ENCODE measurements at places on chromosomes 3 and 15. TPM values are rescaled to one million over a fixed set of nuclear protein-coding genes. Genes with fewer than 3 reads are reported as not detected.

Gene TUSC7
- total RNA-seq = not detected

Gene CHAC1
- total RNA-seq = 61.1 TPM

Gene POMGNT2
- 7.8 TPM for total RNA-seq

- no peak for DNase-seq
Observed at GRCh38 chr15:22810033-22810852, 23.8 kb downstream of the NIPA1 start.

GRCh38 chr15:71251584-71252043, 136.3 kb downstream of the THSD4 start:
- no peak for DNase-seq

DNA sequence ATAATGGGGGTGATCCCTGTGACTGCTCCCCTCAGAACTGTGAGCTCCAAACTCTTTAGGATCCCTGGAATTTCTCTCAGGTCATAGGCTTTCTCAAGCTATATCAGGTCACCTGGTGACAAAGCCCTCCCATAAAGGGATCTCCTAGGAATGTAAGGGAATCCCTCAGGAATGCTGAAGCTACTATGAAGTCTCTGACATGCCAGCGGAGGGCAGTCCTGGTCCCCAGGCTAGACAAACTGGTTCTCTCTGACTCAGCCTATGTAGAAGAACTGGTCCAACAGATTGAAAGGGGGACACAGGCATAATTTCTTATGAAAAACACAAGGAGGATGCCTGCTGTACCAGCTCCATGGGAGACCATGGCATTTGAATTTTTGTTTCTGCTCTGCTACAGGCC, 6.7 kb downstream of the LPCAT4 start:
- no peak for DNase-seq

GRCh38 chr3:77686560-77686959, 646.7 kb downstream of the ROBO2 start:
- no peak for DNase-seq

DNA sequence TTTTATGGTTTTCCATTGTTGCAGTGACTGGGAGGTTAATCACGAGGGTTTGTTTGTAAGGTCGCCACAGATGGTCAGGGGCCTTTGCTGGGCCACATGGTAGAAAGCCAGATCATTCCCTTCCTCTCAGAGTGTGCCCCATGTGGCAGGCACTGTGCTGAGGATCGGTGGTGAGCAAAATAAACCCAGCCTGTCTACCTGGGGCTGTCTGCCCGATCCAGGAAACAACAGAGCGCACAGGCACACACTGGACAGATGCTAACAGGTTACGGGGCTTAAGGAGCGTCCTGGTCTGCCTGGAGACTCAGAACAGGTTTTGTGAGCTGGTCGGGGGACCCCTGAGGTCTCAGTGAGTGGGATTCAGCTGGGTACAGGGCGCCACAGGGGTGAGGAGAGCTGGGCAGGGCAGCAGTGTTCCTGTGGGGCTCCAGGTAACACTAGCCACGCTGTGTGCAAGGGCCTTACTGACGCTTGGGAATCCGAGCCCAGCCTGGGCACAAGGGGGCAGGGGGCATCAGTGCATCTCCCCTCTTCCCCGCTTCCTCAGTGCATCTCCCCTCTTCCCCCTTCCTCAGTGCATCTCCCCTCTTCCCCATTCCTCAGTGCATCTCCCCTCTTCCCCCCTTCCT, 136.4 kb downstream of the DNAJB8 start:
- no peak for DNase-seq

GRCh38 chr15:74809242-74809641, 3.4 kb upstream of the LMAN1L start:
- DNase-seq = no peak

GRCh38 chr15:74763416-74763815, 14.8 kb downstream of the CYP1A2 start:
- DNase-seq = no peak

DNA sequence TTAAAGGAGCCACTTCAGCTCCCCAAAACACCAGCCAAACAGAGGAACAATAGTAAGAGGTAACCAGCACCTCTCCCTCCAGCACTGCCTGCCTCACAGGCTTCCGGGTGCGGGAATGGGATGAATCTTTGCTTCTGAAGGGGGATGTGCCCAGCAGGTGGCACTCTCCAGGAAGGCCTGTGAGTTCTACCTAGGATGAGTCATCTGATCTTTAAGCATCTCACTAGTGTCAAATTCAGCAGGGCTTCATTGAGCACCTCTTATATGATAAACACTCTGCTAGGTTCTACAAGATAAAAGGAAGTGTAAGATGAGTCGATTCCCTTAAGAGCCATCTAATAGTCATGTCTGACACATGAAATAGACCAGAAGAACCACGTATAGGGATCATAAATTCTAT, 237.4 kb upstream of the UMPS start:
- DNase-seq = peak; percentile 23

- no peak for DNase-seq
Observed at GRCh38 chr3:62164746-62165145, 208.6 kb downstream of the FEZF2 start.

GRCh38 chr15:41124058-41124457, 8.0 kb upstream of the INO80 start:
- no peak for DNase-seq

DNA sequence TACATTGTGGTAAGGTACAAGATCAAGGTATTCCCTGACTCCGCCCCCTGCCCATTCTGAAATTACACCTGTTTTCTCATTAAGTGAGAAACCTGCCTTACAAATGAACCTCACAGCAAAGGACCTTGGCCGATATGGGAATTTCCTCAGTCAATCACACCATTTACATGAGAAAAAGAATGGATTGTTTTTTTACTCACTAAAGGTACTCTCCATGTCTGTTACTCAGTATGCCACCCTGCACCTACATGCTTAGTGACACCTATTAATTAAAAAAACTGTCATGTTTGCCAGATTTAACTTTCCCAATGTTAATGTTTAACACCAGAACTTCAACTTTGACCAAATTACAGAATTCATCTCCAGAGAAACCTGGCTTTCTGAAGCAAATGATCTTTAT, 62.0 kb downstream of the ESYT3 start:
- no peak for DNase-seq

DNA sequence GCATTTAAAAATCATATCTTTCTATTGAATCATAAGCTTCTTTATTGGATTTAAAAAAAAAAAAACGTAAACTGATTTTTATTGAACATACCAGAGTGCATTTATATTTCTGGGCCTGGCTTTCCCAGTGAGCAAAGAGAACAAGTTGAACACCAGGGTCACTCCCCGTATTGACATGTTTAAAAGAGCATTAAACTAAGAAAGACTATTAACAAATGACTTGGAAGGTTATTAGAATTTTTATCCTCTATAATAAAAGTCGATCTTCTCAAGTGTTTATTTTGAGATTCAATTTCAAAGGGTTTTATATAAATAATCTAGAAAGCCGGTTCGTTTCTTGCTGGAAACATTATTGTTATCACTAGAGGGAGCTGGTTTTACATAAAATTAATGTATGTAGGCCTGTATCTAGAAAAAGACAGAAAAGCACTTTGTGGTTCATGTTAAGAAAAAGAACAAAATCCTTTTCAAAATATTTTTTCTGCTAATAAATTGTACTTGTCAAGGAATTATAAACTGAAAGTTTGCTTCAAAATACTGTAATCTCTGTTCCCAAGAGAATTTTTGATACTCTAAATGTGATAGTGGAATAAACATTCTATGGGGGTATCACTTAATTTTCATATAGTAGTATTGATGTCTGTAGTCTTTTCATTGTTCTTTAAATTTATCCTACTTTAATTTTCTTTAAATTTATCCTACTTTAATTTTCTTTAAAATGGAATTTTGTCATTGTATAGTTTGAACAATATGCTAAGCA, 321.8 kb upstream of the MME start:
- no peak for DNase-seq

DNA sequence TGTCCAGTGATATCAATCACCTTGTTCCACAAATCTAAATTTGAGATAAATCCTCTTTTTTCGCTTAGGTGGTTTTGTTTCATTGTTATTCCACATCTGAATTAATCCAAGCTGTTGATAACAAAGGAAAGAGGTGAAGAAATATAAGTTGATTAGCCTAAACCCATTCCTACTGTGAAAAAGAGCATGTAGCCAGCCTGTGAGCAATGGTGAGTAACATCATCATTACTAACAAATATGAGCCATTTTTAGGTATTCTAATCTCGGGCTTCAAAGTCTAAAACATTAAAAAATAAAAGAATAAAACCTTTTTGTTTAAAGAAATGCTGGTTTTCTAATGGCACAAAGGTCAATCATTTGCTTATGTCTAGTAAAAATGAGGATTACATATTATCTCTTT, 52.1 kb upstream of the P3H2 start:
- no peak for DNase-seq

GRCh38 chr3:46477756-46478155, 13.1 kb upstream of the LTF start:
- no peak for DNase-seq

DNA sequence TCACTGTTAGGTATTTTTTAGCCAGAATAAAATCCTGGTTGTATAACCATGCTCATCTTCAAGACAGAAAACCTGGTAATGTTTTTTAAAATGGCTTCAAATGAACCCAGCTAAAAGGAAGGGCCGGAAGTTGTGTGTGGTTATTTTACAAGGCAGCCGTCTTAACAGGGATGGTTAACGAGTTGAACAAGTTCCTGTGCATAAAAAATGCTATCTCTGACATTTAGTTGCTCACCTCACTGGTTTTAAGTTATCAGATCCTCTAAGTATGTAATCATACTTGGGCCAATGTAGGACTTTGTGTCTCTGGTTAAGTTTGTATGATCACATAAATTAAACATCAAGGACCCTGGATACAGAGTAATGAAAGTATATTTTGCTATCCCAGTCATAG, 2.1 kb downstream of the ATP11B start:
- DNase-seq = no peak

DNA sequence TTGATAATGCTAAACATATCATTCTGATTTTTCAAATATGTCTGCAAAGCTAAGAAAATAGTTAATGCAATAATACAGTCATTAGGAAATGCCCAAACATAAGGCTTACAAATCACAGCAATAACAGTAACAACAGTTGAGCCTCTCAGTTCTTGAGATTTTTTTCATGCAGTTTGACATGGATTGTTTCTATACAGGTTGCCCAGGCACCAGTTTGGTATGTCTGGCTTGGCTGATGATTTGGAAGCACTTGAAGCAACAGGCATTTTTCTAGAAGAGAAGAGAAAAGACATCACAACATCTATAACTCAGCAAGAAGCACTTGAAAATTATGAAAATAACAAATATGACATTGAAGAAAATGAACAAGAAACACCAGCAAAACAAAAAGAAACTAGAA, 78.7 kb upstream of the COL6A5 start:
- no peak for DNase-seq

- no peak for DNase-seq
Observed at GRCh38 chr3:168991803-168992202, 671.7 kb downstream of the MECOM start.

- no peak for DNase-seq
Observed at GRCh38 chr3:15462451-15462850, 35.1 kb downstream of the EAF1 start.

- no peak for DNase-seq
Observed at GRCh38 chr3:165883863-165884478, 46.7 kb upstream of the BCHE start.

DNA sequence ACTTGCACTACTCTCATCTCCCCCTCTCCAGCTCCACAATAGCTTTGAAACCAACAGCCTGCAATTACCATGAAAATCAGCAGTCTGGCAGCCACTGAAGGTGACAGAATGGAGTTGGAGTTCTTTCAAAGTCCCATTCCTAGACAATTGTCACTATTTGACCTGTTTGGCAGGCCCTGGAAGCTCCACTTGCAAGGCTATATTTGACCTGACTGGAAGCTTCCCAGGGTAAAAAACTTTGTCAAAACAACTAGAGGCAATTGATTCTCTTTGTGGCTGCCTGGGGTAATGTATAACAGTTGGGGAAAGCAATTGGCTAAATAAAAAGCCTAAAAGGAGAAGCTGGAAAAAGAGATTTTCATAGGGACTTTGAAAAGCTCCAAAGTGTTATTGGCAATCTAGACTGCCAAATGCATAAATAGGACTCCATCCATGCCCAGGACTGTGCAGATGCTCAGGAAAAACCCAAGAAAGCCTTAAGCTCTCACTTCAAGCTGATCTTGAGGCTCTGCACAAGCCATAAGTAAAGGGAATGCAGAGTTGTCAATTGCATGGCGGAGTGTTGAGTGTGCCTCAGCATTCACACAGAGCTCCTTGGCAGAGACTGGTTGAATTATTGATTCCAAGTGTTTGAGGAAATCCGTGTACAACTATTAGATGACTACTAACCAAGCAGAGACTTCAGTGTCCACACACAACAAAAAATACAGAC, 18.3 kb downstream of the GREM1 start:
- no peak for DNase-seq

- no peak for DNase-seq
Observed at GRCh38 chr15:66876421-66876730, 174.3 kb downstream of the SMAD6 start.

- DNase-seq = no peak
Observed at GRCh38 chr15:85312486-85312885, 67.9 kb upstream of the AKAP13 start.

- DNase-seq = no peak
Observed at GRCh38 chr3:188899881-188900280, 271.9 kb upstream of the TPRG1 start.

DNA sequence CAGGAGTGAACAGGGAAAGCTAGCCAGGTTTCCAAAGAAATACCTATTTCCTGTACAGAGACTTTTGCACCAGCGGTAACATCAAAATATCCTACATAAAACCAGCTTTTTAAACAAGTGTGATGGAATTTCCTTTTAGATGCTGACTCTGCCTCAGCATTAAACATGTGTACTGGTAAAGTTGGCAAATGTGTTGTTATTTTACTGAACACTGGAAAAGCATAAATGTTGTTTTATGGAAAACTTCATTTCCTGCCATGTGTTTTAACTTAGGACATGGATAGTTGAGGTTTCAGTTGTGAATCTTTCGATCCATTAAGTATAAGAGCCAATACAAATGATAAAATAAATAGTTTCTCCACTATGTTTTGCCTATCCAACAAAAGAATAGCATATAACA, 15.7 kb downstream of the OXNAD1 start:
- no peak for DNase-seq

GRCh38 chr3:52245322-52246263, at the start of gene PPM1M:
TSS of gene PPM1M (plus strand) at chr3:52245759. CDS start at chr3:52245825, 66 bp downstream.
- no peak for DNase-seq

GRCh38 chr15:39599871-39600270, 19.0 kb downstream of the THBS1 start:
- no peak for DNase-seq

- DNase-seq = no peak
Observed at GRCh38 chr15:101194546-101195125, 57.2 kb downstream of the CHSY1 start.

All from NCI-H460 (cell line).